Stimulated activated CD4-positive, alpha-beta T cell treated with anti-CD3 and anti-CD28 coated beads, Interleukin-15, amount 100 ng/mL, for 1 hour (primary cell): ENCODE measurements at places on chromosomes 7 and 10.

DNA sequence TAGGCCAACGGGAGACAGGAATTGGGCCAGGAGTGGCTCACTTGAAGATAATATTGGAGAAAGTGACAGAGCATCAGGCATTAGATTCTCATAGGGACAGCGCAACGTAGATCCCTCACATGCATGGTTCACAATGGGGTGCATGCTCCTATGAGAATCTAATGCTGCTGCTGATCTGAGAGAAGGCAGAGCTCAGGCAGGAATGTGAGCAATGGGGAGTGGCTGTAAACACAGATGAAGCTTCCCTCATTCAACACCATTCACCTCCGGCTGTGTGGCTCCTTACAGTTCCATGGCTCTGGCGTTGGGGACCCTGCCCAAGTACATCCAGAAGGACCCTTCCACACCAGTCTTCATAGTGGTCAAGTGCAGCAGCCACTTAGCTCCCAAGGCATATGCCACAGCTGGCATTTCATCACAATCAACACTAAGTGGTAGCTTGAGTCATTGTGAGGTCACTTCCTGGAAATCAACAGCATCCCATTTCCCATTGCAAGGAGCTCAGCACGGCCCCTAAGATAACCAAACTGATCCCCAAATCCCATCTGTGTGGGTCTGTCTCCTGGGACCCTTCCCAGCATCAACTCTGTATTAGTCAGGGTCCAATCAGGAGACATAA, 174.5 kb downstream of the TPST1 start:
- DNase-seq = no peak

GRCh38 chr7:26420422-26421019, 128.9 kb downstream of the SNX10 start:
- no peak for DNase-seq

DNA sequence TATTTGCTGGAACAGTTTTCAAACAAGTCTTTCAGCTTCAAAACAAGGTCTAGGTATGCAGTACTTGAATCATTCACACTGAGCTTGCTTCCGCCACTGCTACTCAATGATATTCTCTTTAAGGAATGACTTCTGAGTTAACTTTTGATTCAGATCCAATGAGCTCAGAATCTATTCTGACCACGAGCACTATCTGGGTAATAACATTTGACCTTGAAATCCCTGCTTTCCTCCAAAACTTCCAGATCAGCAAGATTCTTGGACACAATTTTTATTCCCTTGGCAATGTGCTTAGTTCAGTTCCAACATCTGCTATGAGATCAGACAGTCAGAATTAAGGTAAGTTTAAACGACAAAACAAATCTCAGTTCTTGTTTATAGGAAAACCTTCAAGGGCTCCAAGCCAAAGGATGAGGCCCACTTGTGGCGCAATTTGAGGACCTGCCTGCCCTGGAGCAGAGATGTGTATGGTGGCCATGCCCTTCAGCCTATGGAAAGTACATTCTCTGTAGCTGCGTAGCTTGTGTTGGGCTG, 87.2 kb downstream of the RNF216 start:
- DNase-seq = no peak

GRCh38 chr7:50594734-50595485, 29.7 kb upstream of the DDC start:
- DNase-seq = no peak
